NAMALWA (cell line): ENCODE measurements at places on chromosomes 16 and 17.

DNA sequence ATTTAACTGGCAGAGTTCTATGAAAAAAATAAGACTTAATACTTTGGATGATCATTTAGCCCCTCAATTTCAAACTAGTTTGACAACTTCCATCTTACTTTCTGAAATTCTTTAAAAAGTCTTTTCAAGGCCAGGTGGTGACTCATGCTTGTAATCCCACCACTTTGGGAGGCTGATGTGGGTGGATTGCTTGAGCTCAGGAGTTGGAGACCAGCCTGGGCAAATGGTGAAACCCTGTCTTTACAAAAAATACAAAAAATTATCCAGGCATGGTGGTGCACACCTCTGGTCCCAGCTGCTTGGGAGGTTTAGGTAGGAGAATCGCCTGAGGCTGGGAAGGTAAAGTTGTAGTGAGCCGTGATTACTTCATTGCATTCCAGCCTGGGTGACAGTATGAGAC is 154.4 kb downstream of the TANC2 start:
- DNase-seq = no peak

- DNase-seq = no peak
Measured at GRCh38 chr16:73364413-73364812, 316.5 kb upstream of the ZFHX3 start.

- DNase-seq = no peak
Measured at GRCh38 chr16:24717411-24717810, 12.0 kb upstream of the TNRC6A start.

DNA sequence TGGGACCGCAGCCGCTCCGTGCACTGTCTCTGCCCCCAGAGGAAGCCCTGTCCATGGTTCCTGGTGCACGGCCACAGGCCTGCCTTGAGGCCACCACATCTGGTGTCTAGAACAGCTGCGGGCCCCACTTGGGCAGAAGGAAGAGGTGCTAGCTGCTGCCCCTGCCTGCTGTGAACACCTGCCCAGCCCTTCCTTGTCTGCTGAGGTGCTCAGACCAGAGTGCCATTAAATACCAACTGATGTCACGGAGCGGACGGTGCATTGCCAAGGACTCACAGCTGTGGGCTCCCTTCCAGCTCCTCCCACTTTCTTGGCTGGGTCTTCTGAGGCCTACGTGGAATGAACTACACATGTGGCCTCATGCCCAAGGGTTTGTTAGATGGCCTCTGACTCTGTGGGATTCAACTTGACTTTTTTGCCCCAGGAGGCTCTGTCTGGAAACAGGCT is 146.1 kb downstream of the RAB11FIP4 start:
- peak; percentile 91 for DNase-seq

GRCh38 chr17:55295411-55296170 is 30.8 kb downstream of the HLF start:
- peak; percentile 75 for DNase-seq

GRCh38 chr17:60563743-60564142 is 36.2 kb upstream of the PPM1D start:
- DNase-seq = no peak

DNA sequence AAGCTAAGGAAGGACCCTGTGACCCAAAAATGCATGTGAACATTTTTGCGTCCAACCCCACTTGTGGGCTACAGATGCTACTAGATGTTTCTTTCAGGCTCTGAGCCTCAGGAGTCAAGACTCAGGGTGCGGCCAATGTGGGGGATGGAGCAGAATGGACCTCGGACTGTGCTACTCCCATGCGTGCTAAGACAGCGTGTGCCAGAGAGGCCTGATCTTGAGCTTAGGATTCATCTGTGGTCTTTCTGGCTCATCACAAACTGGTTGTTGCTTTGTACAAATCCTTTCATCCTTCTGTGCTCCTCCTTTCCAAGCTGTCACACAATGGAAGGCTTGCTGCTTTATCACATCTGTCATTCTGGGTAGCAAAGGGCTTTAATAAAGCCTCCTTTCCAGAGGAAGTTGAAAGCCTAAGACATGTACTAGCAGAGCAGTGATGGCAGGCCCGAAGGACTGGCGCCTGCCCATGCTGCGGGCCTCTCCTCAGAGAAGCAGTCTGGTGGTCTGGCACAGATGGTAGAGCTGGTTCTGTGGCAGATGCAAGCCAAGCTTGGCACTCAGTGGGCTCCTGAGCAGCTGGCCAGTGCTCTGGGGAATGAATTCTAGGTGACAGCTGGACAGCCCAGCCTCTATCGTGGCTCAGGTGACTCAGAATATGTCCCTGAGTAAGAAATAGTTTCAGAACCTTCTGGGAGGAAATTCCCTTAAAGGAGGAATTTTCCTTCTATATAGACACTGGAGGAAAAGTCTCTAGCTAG is 27.8 kb downstream of the COG4 start:
- no peak for DNase-seq

- DNase-seq = no peak
Measured at GRCh38 chr17:21300601-21301571, 16.4 kb downstream of the MAP2K3 start.

DNA sequence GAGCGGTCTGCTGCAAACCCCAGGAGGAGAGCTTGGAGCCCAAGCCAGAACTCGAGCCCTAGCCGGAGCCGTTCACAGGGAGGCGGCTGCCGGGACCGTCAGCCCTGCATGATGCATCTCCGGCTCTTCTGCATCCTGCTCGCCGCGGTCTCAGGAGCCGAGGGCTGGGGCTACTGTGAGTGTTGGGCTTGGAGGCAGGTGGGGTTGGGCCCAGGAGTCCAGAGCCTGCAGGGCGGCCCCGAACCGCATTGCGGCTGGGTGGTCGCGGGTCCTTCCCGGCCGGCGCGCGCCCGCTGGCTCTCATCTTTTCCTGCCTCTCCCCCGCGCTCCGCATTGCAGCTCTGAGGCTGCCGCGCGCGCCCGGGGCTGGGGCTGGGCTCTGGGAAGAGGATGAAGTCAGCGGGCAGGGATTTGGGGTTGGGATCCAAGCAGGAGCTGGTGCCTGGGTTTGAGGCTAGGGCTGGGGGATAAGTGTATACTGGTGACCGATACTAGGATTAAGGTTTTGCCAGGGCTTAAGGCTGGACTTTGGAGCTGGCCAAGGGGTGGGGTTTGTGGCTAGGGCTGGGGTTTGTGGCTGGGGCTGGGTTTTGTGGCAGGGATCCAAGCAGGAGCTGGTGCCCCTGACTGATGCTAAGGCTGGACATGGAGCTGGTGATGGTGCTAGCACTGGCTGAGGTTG is 532 bp downstream of the CNTNAP1 start:
- DNase-seq = no peak

DNA sequence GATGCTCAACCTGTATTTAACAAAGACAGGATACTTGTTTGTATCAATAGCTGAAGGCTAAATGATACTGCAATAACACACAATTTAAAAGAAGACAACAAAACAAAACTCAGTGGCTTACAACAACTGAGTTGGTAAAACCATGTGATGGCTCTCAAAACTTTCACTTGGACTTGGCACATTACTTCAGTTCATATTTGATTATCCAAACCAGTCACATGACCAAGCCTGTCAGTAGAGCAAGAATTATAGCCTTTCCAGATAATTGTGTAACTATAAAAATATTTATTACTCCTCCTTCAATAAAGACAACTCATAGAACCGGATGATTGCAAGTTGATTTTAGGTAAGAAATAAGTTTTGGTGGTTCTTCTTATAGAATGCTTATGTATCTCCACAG is 56.8 kb downstream of the NQO1 start:
- no peak for DNase-seq

DNA sequence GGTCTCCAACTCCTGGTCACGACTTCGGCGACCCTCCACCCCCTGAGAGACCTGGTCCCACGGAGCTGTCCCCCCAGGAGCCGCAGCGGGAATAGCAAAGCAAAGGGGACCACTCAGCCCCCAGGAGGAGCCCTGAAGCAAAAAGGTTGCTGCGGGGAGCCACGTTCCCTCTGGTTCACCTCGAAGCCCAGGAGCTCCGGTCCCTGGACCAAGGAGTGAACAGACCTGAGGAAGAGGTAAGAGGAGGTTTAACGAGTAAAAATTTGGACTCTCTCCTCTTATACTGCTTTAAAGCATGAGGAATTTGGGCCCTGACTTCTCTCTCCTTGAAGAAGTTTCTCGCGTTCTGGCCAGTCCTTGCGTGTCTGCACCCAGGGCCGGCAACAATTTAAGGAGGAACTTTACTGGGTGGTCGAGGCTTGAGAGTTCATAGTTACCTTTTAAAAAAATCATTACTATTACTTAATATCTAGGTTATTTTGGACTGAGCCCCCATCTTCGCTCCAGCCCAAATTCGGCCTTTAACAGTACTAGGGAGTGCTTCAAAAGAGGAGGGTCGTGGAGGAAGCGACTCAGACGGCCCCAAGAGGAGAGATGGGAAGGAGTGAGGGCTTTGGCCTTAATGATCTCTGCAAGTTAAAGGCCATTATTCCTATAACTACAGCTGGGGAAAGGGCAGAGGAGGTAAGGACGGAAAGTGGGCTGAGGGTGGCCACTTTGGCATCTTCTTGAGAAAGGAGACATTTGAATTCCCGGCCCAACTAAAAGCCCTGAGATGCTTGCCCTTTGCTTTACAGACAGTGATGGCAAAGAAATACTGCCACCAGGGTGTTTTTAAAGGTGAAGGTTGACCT is 16.9 kb upstream of the HOXB9 start:
- DNase-seq = no peak

- DNase-seq = no peak
Measured at GRCh38 chr17:71548540-71549190, 572.2 kb upstream of the SOX9 start.

DNA sequence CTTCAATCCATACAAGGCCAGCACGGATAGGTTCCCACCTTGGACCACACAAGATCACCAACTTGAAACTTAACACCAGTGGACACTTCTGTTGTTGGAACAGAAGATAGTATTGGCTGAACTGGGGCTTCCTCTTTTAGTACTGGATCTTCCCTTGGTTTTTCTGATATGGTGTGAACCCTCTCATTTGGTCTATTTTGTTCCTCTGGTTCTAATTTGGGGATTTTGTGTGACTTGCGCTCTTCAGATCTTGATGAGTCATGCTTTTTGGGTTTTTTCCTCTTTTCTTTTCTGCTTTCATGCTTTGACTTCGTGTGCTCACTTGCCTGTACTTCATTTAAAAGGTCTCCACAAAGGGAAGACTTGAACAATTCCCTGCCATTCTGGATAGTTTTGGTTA is 39.0 kb downstream of the SOST start:
- no peak for DNase-seq

GRCh38 chr17:81060416-81060815 is 25.5 kb downstream of the BAIAP2 start:
- no peak for DNase-seq

- DNase-seq = no peak
Measured at GRCh38 chr16:10806698-10807097, 11.9 kb downstream of the TVP23A start.

DNA sequence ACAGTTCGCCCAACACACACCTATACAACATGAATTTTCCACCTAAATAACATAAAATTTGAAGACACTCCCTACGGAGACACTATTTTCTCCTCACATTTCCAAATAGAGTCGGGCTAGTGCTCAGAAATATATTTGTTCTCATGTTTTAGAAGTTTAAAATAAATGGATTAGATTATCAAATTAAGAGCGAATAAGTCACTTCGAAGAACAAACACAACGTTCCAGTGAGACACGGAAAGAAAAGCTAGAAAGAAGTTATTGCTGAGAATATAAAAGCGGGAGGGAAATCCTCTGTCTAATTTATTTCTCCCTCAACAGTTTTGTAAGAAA is 2.0 kb upstream of the HS3ST3B1 start:
- no peak for DNase-seq

DNA sequence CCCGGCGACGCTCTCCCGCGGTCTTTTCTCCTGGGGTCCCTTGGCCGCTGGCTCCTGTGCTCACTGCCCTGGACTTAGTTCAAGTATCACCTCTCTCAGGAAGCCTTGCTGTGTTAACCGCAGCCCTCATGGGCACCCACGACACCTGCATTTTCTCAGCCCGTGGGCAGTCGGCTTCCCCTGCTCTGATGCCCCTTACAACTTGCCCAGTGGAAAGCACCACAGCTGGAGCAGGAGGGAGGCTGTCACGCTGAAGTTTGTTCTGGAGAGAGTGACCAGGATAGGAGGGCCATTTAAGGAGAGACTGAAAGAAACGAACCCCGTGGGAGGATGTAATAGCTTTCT is 395 bp downstream of the STXBP4 start:
- no peak for DNase-seq

GRCh38 chr17:7437369-7437863 is 1.9 kb upstream of the FGF11 start:
- DNase-seq = no peak

DNA sequence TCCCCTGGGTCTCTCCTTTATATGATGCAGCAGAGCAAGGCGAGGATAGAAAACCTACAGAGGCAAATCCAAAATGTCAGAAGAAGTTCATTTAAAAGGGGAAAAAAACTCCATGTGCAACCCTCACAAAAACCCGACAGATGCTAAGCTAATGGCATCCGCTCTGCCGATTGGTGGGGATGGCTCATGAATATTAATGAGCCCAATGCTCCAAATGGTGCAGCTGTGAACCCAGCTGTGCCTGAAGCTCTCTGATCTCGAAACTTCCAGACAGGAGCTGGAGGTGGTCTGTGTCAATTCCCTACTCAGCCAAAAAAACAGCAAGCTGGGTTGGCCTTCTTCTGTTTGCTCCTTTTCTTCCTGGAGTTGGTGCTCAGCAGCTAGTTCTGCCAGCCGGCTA is 15.5 kb downstream of the SNX11 start:
- DNase-seq = no peak

DNA sequence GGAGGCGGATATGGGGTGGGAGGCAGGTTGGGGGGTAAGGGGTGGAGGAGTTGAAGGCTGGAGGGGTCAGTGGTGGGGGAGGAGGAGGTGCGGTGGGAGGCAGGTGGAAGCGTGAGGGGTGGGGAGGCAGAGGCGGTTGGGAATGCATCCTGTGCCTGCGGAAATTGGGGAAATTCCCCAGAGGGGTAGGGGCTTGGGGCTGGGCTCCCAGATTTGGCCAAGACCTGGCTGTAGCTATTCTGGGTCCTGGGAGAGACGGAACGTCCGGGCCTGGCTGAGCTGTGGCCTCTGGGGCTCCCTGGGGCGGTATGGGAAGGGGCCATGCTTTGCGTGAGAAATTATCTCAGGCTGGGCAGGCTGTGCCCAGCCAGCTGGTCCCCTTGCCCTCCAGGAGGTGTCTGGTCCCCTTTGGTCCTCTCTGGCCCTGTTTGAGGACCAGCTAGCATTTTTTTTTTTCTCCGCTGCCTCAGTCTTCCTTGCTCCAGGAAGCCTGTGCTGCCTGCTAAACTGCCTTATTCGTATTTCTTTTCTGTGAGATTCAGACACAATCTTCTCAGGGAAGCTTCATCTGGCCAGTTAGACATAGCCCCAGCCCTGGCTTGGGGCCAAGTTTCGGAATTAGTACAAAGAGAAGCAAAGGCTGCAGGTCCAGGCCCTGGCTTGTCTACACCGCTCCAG is 7.3 kb upstream of the TRPV2 start:
- DNase-seq = peak; percentile 87
